ENCODE measurements at places on chromosomes 7 and 10.

DNA sequence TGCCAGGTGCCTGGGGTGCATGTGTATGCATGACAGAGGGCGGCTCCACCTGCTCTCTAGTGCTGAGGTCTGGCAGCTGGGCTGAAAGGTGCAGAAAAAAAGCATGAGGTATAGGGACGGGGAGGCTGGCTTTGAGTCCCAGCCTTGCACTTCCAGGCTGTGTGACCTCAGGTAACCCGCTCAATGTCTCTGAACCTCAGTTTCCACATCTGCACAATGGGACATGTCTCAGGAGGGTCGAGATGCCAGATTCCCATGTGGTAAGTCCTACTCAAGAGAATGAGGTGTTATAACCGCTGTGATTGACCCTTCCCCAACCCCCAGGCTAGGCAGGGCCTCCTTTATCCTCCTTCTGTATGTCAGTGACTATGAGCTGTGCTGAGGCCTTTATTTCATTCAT, 48.8 kb downstream of the ARHGAP22 start:
- no peak for ATAC-seq

GRCh38 chr7:42350801-42351200, 113.8 kb upstream of the GLI3 start:
- ATAC-seq, result no peak

DNA sequence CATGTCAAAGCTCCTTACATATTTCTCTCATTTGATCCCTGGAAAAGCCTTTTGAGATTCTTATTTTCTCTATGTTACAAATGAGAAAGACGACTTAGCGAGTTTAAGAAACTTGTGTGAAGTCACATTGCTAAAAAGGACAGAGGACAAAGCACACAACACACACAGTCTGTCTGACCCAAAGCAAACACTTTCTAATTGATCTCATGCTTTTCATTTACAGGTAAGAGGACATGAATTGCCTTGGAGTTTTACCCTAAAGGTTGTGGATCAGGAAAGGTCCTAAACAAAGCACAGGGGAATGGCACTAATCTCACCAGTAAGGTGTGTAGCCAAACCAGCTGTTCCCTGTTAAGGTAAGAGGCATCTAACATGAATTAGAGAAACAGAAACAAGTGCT, 18.7 kb downstream of the SLC35G1 start:
- no peak for ATAC-seq

- no peak for ATAC-seq
Observed at GRCh38 chr10:103273041-103273441, 3.9 kb upstream of the INA start.
